ENCODE measurements at places on chromosomes 4 and X.
A peak's percentile ranks its signal among the peaks of the same experiment; 100 is the strongest.

DNA sequence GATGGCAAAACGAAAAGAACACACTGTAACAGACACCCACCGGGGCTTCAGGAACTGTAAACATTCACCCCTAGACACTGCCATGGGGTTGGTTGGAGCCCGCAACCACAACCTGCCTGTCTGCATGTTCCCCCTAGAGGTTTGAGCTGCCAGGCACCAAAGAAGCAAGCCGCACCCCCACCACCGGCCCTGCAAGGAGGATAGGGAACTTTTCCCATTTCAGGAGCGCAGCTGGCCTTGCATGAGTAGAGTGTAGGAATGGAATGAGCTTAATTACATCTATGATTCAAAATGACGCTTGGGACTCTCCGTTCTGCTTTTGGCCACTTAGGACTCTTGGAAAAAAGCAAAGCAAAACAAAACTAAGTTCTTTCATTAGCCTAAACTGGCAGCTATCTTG is 243.6 kb upstream of the CTSO start:
- DNase-seq: no peak

DNA sequence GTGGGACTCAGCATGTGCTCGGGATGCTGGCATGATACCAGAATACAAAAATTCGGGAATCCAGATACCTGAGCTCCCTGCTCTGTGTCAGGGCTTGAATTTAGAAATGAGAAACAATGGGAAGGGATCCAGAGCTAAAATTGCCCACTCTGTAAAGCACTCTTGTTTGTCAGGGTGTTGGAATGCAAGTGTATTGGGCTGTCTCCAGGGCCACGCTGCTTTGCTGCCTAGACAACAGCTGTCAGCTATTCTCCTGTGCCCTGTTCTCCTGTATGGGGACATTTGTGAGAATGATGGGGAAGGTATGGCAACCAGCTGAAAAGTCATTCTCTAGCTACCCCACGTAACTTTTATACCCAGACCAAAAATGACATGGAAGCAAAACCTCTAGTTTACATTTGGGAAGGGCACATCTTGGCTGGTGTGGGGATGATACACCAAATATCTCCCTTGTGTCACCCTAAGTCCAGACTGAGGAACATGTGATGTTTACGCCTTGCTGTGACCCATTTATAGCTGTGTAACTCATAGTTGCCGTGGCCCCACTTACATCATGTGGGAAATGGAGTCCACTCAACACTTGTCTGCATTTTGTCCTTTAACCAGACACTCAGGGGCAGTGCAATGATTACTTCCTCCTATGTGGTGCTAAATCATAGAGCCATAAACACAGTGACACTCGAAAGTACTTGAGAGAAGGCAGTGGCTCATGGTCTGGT is 46.6 kb downstream of the SMPX start:
- no peak for DNase-seq

DNA sequence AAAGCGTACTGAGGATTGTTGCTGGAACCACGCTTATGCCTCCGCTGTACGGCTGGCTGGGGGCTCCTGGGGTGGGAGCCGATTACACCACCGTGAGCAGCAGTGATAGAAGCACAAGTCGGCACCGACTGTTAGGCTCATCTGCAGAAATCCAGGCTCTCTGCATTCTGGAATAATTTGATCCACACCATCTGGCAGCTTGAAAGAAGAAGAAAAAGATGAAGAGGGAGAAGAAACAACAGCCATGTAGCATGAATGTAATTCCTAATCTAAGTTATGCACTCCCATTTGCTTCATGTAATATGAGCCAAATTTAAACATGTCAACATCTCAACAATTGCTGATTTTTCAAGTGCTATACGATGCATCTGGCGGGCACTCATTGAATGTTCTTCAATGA is 84.6 kb upstream of the DHX15 start:
- DNase-seq: no peak

DNA sequence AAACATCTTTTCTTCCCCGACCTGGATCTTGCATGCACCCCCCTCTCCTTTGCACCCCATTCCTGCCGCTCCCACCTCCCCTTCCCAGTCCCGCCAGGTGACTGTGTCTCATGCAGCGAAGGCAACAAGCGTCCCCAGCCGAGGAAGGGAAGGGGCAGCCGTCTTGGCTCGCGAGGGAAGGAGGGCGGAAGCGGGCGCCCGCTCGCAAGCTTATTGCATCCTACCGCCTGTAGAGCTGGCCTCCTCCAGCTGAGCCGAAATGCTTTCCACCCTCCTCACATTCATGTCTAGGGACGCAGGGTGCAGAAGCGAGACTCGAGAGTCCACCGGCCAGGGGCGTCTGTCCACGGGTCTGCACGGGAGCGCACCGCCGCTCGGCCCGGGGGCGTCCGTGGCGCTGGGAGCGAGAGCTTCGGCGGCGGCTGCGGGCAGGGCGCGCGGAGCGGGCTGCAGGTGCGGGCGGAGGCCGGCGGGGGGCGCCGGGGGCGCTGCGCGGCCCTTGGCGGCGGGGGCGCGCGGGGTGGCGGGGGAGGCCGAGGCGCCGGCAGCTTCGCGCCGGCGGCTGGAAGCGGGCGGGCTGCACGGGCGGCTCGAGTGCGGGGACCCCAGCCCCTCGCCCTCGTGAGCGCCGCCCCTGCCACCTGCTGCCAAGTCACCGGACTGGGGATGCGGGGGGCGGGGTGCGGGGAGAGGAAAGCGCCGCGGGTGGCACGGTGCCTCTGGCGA is at the start of gene KCNIP4:
Gene KCNIP4, minus strand, starts transcription at position 426 of the 726 bp plus-strand sequence.
- DNase-seq: no peak

DNA sequence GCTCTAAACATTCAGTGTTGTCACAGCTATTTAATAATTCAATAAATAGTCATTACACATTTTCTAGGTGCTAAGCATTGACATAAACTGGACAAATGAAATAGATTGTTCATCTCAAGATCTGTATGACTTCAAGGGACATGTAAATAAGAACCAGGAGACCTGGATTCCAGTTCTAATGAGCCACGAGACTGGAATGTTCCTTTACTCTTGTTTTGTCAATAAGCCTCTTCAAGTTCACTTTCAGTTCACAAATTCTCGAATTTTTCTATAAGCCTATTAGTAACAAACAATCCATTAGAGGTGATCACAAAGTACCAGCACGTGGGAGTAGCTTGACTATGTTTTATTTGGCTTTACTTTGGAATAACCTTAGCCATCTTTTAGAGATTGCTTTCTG is 514.0 kb upstream of the SMIM31 start:
- peak; percentile 2 for DNase-seq

- DNase-seq: peak; percentile 80
Measured at GRCh38 chrX:70262952-70263567, 3.1 kb upstream of the P2RY4 start.

DNA sequence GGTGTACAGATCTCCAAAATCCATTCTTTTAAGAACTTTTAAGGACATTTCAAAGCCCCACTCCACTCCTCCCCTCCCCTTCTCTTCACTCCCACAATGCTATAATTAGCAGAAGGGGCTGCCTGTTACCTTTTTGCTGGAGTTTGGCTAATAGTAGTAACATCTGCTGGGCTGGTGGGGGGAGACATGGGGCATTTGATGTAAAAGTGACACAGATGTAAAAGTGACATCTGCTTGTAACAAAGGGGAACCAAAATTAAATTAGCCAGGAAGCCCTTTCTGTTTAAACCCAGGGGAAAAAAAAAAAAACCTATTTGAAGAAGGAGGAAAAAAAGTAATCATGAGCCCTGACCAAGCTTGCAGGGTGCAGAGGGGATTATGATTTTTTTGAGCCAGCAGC is 5.4 kb upstream of the PHOX2B start:
- DNase-seq: no peak

GRCh38 chrX:29518100-29518499 is 697.3 kb upstream of the MAGEB2 start:
- peak; percentile 17 for DNase-seq

DNA sequence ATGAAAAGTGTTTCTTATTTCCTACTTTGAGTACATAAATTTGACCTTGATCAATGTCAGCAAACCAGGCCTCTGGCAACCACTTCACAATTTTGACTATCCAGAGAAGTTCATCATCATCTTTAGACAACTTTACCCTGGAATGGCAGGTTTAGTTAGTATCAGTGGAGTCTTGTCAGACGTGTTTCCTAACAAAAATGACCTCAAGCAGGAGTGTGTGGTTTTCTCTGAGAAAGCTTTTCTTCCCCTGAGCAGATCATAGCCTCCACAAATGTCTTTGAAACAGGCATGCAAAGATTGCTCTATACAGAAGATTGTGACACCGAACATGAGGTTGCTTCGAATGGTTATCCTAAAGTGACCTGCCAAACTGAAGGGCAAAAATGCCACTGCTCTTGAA is 642.3 kb downstream of the RPA4 start:
- DNase-seq: no peak

GRCh38 chr4:111676533-111676932 is 468.7 kb upstream of the FAM241A start:
- DNase-seq: no peak

- DNase-seq: no peak
Measured at GRCh38 chrX:88355252-88355651, 391.8 kb upstream of the CPXCR1 start.

DNA sequence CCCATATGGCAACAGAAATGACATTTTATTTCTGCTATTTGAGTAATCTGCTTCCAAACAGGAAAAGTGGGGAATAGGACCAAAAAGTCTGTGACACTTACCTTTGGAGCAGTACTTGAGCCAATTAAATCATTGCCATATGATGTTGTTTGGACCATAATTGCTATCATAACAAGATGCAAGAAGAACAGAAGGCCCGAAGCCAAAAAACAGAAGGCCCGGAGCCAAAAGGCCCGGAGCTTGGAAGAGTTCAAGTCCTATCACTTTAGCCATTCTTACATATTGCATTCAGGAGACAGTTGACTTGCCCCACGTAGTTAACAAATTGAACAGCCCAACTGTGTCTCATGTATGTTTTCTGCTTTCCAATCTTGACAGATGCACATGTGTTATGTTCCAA is 285.6 kb downstream of the ARHGAP24 start:
- DNase-seq: no peak

- DNase-seq: no peak
Measured at GRCh38 chr4:185512516-185512915, 22.8 kb downstream of the PDLIM3 start.

DNA sequence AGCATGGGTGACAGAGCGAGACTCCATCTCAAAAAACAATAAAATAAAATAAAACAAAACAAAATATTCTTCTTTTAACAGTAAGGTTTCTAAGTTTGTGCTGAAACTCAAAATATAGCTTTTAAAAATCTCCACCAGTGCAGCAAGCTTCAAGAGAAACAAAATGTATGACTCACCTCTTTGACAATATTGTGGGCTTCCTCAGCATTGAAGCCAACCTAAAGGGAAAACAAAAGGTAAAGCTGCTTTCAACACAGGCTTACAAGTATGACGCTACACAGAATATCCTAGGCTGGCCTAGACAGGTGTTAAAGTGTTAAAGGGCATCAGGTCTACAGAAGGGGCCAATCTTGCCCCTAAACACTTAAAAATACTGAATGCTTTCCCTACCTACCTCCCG is 1.2 kb downstream of the DYNLT3 start:
- no peak for DNase-seq

- peak; percentile 53 for DNase-seq
Measured at GRCh38 chr4:18042754-18043153, 21.2 kb upstream of the LCORL start.

DNA sequence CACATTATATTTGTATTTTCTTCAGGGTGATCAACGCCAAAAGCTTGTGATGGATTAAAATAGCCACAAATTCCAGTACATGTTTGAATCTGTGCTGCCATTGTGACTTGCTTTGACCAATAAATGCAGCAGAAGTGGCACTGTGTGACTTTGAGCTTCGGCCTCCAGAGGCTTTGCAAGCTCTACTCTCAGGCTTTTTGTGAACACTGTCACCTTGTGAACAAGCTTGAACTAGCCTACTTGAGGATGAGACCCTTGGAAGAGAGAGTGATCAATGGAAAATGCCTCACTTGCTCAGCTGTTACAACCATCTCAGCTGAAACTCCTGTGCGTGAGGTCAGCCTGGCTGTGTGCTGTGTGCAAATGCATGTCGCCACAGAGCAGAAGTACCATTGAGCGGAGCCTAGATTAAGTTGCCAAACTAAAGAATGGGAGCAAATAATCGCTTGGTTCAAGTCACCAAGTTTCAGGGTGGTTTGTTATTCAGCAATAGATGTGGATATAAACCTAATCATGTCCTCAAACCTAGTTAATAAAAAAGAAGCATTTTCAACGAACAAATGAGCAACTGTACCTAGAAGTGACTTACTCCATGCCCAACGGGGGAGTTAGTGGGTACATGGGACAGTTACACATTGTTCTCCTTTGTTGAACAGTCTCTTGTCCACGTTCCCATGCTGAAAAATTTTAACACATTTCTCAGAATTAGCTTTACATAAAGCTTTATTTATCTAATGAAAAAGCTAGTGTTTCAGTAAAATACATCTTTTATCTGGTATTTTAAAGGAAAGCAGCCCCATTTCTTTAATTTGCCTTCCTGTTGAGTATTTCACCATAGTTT is 23.5 kb downstream of the NOA1 start:
- DNase-seq: no peak

DNA sequence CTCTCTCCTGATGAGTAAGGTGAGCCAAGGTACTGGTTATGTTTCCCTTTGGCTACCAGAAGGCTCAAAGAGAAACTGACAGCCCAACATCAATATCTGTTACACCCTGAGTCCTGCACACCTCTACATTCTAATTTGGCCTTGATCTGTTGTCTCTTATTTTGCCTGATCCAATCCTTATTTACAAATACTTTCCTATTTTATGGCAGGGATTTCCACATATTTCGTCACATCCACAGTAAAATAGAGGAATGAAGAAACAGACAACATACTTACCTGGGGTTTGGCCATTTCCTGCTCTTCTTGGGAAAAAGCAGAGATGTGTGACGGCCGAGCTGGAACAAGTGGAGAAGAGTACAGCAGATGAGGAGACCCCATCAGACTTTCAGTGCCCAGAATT is 1.5 kb downstream of the ZNF182 start:
- DNase-seq: no peak

DNA sequence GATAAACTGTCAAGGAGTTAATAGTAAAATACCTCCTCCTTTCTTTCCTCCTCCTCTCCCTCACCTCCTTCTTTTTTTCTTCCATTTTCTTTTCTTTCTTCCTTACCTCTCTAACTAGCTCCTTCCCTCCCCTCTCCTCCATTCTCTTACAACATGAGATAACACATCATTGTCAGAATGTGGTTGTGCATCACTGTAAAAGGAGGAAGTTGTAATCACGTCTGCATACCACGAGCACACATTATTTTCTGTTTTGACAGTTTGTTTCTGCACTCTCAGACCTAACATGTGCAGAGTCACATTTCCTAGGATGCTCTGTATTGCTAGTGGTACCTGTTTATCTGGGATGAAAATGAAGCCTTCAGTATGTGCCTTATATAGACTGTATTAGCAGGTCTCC is 9.1 kb downstream of the SLIT2 start:
- DNase-seq: no peak

All from HT-29 (cell line).